NCI-H1092 treated with DMSO at 0.1 percent for 48 hours (cell line): ENCODE measurements at places on chromosomes 6 and 20.
A peak's percentile ranks its signal among the peaks of the same experiment; 100 is the strongest.

DNA sequence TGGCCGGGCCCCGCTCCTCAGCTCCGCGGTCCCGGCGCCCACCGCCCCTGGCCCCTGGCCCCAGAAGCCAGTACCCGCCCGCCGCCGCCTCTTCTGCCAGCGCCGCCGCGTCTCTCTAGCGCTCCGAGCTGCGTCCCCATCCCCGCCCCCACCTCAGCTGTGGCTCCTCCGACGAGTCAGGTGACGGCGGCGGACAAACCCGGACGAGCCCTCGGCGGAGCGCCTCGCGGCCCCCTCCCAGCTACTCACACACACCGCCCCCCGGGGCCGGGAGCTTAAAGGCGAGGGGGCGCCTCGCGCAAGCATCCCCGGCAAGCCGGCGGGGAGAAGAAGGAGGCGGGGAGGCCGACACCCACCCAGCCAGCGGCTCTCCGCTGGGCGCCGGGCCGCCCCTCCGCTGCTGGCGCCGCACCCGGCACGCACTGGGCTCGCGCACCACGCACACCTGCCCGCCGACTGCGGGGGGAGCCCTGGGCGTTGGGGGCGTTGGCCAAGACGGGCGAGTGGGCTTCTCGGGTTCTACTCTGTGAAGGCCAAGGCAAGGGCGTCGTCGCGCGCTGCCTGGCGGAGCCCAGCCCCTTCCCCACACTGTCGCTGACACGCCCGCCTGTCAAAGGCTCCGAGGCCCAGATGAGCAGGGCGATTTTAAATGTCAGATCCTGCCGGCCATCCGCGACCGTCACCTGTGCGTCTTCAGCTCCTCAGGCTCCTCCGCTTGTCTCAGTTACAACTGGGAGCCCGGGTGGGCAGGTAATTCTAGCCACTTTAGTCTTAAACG is at the start of gene SNAP91:
SNAP91 (minus strand) TSS at position 132 of the 778 bp plus-strand sequence. CDS start 1,174 bp downstream, outside the sequence.
- DNase-seq: peak; percentile 81

DNA sequence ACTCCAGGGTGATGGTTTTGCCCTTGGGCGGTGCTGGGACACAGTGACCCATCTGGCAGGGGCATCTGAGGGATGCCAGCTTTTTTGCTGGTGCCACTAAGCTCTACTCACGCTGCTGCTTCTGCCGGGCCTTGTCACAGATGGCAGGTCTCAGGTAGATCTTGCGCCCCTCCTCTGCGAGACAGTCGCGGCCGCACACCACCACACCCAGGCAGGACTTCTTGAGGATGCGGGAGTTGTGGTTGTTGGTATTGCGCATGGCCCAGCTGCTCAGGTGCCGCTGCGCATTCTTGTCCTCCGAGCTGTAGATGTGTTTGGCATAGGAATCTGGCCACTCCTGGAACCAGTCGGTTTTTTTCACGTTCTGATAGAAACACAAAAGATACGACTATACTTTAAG is 14.7 kb downstream of the GCM1 start:
- DNase-seq: no peak

- DNase-seq: no peak
These were observed 27.2 kb downstream of the PANK2 start for GRCh38 chr20:3916364-3916763.

DNA sequence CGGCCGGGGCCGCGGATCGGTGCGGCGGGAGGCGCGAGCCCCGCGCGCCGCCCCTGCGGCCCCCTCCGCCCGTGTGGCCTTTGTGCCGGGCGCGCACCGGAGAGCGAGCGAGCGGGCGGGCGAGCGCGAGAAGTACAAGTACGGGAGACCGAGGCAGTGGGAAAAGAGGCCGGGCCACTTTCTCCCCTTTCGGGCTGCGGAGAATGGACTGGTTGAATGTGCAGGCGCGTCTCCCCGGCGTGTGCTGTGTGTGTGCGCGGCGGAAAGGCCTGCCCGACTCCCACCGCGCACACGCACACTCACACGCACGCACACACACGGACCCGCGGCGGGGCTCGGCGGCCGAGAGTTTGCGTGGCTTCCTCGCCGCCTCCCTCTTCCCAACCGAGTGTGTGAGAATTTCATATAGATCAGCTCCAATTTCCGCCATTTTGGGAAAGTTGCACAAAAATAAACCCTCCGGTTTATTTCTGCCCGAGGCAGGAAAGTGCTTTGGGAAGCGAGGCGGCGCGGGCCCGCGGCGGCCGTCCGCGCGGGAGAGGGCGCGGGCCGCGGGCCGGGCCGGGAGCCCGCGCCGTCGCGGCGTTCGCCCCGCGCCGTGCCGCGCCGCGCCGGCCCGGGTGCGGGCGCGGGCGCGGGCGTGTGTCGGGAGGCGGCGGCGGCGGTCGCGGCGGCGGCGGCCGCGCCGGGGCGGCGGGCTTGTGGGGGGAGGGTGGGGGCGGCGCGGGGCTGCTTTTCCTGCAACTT is 1.1 kb downstream of the L3MBTL3 start:
- DNase-seq: peak; percentile 25

GRCh38 chr6:43877463-43878126 is 107.6 kb downstream of the VEGFA start:
- DNase-seq: no peak

DNA sequence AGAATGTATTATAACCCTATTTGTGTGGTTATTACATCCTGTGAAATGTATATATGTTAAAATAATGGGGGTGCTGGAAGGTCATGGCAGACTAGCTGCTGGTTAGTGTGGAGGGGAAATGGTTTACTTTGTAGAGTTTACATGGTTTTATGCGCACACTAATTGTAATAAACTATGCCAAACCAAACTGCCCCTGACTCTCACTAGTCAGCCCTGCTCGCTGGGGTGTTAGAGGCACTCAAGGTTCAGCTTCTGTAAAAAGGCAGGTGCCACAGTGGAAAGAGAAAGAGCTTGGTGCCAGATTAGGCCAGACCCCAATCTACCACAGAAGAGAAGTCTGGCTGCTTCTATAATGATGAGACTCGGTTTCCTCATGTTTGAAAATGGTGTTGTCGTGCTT is 52.7 kb downstream of the GOPC start:
- no peak for DNase-seq

DNA sequence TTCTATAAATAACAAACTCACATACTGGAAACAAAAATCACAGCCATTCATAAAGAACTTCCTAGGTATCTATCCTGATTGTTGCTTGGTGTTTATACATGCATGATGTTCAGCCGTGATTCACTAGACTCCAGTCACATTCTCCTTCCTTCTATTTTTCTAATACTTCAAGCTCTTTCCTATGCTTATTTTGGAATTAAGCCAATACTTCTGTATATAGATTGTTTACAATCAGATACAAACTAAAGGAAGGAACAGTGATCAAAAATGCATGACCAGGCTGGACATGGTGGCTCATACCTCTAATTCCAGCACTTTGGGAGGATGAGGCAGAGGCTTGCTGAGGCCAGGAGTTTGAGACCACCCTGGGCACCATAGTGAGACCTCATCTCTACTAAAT is 377.5 kb upstream of the IRAK1BP1 start:
- DNase-seq: no peak

DNA sequence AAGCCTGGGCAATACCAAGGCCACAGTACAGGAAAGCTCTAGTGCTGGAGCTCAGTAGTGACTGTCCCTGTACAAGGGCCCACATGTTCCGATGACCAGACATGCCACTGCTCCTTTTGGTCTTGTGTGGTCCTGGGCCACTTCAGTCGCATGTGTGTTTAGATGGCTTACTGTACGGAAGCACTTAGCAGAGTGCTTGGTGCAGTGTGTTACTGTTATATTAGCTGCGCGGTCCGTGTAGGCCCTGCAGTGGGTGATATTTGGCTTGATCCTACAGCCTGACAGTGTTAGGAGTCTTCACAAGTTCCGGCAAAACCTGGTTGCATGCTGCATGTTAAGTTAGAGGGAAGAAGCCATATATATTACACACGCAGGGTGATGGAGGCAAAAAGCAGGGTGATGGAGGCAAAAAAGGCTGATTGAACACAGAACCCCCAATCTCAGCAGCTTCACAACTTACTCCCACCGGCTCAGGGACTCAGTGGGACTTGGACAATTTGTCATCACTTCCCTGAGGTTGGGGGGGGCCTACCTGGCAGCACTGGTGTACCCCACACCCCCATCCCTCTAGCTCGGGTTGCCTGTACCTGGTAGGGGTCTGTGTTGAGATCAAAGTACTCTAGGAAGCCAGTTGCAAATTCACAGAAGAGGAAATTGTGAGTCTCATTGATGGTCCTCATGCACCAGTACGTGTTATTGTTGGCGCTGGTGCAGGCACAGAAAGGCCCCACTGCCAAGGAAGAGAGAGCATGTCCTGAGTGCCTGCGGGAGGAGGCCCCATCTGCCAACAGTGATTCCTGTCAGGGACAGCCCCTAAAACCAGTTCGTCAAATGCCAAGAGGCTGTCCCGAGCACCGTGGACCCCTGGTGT is 122.6 kb downstream of the SULF2 start:
- DNase-seq: no peak

DNA sequence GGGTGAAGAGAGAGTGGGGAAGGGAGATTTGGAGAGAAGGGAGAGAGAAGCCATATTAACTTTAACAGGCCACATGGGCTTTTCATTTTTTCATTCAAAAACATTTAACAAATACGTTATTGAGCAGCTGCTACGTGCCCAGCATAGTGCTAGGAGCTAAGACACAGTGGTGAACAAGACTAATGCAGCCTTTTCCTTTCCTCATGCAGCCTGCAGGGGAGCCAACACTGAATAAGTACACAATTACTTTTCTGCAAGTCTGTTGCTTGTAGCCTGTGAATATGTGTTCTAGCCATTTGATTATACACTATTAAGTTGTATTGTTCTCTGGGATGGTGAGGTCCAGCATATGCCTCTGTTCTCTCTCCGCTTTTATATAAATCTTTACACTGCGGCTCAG is 1.9 kb upstream of the BLOC1S5 start:
- DNase-seq: no peak

- DNase-seq: no peak
These were observed 27.6 kb upstream of the RBL1 start for GRCh38 chr20:37123441-37123840.
